Stimulated activated CD4-positive, alpha-beta T cell treated with anti-CD3 and anti-CD28 coated beads, TNF-alpha, amount 100 ng/mL, for 24 hours (primary cell): ENCODE measurements at places on chromosomes 16 and 17.

DNA sequence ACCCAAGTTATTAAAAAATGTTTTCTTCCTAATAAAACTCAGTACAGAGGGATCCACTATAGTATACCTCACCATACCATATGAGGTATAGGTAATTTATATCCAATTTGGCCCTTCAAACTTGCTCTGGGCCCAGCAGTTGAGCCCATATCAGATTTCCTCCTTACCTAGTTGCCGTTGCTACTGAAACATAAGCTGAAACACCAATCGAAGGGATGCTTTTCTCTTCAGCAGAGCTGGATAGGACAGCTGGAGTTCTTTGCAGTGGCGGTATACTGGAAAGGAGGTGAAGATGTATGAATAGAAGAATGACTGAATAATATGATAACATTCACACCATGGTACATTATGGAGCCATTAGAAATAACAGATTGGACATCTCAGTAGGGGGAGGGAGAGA, 42.7 kb downstream of the TNRC6C start:
- DNase-seq, result no peak

- DNase-seq, result no peak
Observed at GRCh38 chr17:76435751-76436150, 17.2 kb downstream of the UBE2O start.

- no peak for DNase-seq
Observed at GRCh38 chr17:48596735-48597527, 3.4 kb upstream of the HOXB5 start.

GRCh38 chr16:57145046-57146021, 40.5 kb downstream of the PSME3IP1 start:
- DNase-seq, result no peak

- no peak for DNase-seq
Observed at GRCh38 chr16:71357681-71358080, 842 bp upstream of the CALB2 start.

- DNase-seq, result no peak
Observed at GRCh38 chr17:81867170-81867990, 3.8 kb downstream of the ARHGDIA start.

GRCh38 chr16:69106491-69107315, 1.2 kb downstream of the HAS3 start:
- DNase-seq, result no peak

GRCh38 chr16:58485184-58485887, 14.6 kb upstream of the NDRG4 start:
- DNase-seq, result no peak

- no peak for DNase-seq
Observed at GRCh38 chr16:70573451-70574121, 50.0 kb downstream of the SF3B3 start.

DNA sequence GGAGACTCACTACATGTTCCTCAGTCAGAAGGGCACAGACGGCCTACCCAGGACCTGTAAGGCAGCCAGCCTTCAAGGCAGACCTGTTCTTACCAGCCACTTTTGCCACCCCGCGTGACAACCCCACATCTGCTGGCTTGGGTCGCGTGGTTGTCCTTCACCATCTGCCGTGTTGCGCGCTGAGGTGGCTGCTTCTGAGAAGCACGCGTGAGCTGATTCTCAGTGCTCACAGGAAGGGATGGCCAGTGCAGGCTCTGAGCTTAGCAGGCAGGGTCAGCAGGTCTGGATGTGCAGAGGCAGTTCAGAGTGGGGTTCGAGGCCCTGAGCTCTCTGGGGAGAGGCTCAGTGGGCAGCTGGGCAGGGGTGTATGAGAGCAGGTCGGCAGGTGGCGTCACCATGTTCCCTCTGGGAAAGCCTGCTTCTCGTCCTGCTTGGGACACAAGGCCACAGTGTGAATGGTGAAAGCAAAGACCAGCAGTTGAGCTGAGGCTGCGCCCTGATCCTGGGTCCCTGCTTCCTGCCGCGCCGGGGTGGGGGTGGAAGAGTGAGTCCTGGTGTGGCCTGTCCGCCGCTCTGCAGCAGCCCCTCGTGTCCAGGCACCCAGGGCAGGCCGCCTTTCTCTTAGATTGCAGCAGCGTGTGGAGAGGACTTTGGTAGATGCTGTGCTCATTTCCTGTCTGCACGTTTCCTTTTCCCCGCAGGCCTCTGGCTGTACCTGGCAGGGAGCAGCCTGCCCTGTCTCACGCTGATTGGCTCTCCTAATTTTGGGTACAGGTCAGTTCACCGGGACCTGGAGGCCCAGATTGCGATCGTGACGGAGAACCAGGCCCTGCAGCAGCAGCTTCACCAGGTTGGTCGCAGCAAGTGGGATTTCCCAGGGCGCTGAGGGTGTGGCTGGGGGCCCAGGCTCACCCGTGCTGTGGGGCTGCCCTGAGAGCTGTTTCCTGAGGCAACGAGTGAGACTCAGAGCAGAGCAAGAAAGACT, 36.0 kb downstream of the PGS1 start:
- peak; percentile 39 for DNase-seq

DNA sequence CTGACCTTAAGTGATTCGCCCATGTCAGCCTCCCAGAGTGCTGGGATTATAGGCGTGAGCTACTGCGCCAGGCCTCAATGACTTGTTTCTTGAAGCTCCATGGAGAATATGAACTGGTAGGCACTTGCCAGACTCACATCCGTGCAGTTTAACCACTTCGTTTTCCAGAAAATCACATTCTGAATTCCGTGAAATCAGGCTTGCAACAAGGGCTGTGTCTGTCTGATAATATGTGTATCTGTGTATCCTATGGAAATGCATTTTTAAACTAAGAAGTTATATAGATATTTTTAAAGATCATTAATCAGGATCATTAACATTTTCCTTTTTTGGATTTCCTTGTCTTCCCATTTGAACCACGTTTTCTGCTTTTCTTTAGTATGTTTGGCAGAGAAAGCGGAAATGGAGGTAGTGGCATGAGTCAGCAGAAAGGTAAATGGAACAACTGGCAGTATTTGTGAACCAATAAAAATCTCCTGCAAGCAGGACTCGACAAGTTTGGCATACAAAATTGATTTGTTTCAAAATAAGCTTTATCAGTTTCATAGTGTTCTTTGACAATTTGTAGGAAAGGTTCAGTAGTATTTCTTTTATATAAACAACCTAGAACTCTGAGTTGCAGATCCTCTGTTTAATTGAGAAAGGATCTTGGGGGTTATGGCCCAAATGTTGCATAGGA, 33.0 kb downstream of the USP10 start:
- DNase-seq, result no peak

- DNase-seq, result peak; percentile 78
Observed at GRCh38 chr17:77475016-77475976, 334.5 kb downstream of the SEC14L1 start.

DNA sequence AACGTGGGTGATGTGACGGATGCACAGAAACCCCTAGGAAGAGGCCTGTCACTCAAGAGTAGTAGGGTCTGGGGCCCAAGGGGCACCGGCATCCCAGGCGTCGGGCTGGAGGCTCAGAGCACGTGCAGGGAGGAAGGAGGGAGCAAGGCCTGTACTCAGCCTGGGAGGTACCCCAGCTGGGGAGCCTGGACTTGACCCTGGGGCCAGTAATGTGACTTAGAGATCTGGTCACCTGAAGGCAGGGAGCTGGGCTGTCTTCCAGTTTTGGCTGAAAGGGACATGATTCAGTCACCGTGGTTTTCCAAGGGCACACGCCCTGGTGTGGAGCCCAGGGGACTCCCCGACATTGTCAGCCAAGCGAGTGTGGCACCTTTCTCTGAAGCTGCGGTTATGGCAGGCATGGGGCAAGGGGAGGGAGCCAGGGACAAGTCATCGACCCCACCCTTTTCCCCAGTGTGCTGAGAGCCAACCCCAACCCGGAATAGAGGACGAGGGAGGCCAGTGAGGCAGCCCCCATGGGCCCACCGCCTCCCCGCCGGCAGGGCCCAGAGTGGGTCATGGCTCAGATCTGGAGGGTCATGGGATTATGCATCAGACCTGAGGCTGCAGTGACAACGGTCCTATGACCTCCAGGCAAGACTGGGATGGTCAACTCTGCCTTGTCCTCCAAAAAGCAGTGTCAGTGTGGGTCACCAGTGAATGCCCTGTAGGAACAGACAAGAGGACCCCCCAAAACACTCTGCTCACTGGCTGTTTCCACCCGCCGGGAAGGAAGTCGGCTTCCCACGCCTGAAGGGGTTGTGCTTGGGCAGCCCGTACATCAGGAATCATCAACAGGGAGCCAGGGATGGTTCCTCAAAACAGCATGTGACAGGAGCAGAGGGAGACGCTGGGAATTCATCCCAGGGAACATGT, 41.9 kb downstream of the MEAK7 start:
- DNase-seq, result no peak

DNA sequence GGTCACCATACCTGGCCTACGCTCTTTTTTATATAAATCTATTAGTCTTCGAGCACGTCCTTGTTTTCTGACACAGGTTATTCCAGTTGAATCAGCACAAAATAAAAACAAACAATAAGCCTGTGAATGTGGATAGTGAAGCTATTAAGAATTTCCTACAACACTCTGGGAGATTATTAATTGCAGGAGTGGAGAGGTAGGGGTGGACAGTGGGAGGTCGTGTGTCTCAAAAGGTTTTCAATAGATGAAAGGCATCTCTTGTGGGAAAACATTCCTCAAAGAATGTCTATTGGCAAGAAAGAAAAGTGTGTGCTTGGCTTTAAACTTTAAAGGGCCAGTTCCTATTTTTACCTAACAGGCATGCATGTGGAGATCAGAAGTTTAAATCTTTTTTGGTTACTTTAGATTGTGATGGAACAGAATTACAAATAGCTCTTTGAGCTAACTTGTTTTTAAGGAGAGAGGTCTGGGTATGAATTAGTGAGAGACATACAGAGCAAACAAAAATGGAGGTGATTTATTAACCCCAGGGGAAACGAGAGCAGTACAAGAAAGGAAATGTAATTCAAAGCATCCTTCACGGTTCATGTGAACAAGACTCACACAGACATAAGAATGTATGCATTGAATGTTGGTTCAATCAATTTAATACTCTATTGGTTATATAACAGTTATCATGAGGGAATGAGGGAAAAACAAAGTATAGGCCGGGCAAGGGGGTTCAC, 9.0 kb downstream of the SMYD4 start:
- no peak for DNase-seq

- no peak for DNase-seq
Observed at GRCh38 chr17:79862771-79863440, 23.7 kb upstream of the CBX4 start.

DNA sequence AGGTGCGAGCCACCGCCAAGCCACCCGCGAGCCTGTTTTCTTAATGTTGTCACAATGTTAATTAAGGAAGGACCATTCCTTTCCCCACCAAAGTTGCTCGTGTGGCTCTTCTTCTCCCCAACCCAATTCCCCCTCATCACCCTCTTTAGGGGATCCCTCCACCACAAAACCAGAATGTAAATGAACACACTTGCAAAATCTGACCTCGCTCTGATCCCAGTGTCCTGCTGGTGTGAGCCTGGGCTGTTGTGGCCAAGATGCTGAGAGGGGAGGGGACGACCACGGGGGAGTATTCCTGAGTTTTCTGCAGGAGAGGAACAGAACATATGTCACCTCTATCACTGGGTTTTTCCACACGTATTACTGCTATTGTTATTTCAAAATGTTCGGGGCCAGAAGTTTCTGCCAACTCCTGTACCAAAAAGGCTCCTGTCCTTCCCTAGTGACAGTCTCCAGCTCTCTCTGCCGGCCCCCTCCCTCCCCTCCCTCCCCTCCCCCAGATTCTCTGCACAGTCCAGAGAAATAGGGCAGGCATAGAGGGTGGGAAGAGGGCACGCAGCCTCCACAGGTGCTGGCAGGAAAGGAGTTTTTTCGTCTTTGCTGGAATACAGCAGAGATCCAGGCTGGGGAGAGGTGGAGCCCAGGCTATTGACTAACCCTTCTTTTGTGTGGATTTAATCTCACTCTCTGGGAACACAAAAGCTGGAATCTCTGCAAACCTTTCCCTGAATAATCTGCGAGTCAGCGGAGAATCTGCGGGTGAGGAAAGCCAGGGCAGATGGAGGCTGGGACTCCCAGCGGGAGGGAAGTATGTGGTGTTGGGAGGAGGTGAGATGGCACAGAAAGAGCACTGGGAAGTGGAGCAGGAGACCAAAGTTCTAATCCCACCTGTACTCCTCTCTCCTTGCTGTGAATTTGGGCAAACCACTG, 4.5 kb upstream of the CA4 start:
- DNase-seq, result no peak

- DNase-seq, result no peak
Observed at GRCh38 chr17:20103454-20104446, 94.6 kb downstream of the SPECC1 start.

DNA sequence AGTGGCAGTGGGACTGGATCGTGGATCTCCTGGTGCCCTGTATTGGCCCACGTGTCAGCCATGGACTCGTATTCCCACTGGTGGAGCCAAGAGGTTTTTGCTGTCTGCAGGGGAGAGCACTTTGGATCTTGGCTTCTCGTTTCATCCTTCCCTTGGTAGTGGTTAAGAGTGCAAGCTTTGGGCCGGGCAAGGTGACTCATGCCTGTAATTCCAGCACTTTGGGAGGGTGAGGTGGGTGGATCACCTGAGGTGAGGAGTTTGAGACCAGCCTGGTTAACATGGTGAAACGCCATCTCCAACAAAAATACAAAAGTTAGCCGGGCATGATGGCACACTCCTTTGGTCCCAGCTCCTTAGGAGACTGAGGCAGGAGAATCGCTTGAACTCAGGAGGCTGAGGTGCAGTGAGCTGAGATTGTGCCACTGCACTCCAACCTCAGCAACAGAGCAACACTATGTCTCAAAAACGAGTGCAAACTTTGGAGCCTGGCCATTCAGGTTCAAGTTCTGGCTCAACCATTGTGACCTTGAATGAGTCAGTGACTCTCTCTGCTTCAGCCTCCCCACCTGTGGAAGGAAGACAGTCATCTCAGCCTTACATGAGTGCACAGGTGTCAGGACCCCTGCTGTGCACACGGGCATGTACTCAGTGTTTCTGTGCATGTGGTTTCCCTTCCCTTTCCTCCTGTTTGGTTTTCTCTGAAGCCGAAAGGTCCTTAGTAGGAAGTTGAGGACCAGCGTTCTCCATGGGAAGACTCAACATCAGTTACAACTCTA, 57.4 kb downstream of the PLCG2 start:
- no peak for DNase-seq

DNA sequence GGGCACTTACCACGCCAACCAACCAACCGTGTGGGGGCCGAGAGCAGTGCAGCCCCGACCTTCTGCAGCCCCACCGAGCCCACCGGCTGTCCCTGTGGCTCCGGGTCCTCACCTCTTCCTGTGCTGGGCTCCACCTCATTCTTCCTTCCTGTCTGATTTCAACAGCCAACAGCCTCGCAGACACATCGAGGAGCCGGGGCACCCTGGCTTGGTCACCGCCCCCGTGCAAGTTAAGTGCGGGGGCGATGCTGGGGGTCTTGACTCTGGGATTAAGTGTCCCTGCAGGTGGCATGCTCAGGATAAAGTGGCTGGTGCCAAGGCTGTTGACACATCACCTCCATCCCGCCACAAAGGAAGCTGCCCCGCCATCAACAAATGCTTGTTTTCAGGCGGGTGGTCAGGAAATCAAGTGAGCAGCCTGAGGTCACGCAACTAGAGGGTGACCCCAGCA, at the start of gene NLRC3:
TSS of gene NLRC3 (minus strand) at position 102 of the 451 bp plus-strand sequence. CDS start 12,367 bp downstream, outside the sequence.
- DNase-seq, result no peak
